ENCODE measurements at places on chromosomes 11 and 22.

- DNase-seq: no peak
Measured at GRCh38 chr11:78691215-78691614, 116.6 kb upstream of the NARS2 start.

GRCh38 chr11:78044706-78045105 is 19.0 kb upstream of the THRSP start:
- DNase-seq: no peak

- no peak for DNase-seq
Measured at GRCh38 chr11:77372726-77373125, 71.2 kb upstream of the GDPD4 start.

DNA sequence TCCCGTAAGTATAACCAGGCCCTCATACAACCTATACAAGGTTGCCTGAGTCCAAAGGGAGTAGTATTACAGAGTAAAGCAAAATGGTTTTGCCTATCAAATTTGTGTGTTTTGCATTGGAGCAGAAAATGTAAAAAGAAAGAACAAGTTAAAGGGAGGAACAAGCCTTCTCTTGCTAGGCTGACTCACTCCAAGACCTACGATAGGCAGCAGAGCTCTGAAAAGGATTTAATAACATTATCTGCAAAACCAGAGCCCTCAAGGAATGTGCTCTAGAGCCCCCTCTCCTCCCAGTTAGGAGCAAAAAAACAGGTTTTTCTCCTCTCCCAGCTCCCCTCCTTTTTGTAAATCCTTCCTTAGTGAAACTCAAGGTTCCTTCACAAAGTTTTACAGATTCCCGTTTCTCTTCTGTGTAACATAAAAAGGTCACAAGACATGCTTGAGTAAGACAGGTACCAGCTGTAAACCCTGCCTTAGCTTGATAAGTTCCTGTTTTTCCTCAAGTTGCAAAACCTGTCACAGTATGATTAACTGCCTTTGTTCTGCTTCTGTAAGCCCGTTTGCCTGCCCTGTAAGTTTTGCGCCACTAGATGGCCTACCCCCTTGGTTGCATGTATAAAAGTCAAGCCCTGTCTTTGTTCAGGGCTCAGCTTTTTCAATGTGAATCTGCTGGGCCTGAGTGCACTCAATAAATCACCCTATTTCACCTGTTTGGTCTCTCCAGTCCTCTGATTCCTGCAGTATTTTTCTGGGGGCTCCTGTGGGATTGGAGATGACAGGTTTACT is 498.2 kb downstream of the KCNA4 start:
- no peak for DNase-seq

- DNase-seq: no peak
Measured at GRCh38 chr11:116503216-116504160, 269.3 kb downstream of the BUD13 start.

GRCh38 chr11:6468712-6469495 is 4.8 kb downstream of the TRIM3 start:
- no peak for DNase-seq

DNA sequence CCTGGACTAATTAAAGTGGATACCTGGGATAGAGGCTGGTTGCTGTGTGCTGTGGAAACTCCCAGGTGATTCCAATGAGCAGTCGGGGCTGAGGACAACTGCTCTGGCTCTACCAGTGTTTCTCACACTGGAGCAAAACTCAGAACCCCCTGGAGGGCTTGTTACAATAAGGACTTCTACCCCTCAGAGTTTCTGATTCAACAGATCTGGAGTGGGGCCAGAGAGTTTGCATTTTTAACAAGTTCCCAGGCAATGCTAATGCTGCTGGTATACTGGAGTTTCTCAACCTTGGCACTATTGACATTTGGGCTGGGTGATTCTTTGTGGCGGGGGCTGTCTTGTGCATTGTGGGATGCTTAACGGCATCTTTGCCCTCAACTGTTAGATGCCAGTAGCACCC is 353.7 kb downstream of the MIAT start:
- no peak for DNase-seq

GRCh38 chr11:12684315-12684714 is 10.1 kb downstream of the TEAD1 start:
- DNase-seq: no peak

- no peak for DNase-seq
Measured at GRCh38 chr22:39627865-39628562, 57.5 kb downstream of the CACNA1I start.

All from T-helper 2 cell (primary cell).